ENCODE measurements at places on chromosomes 12 and 14. TPM values are rescaled to one million over a fixed set of nuclear protein-coding genes. Genes with fewer than 3 reads are reported as not detected.
A peak's percentile ranks its signal among the peaks of the same experiment; 100 is the strongest.

GRCh38 chr14:95442633-95443021, 73.8 kb downstream of the SYNE3 start:
- peaks cover 80% of the 10 kb centered on the region for H3K36me3 ChIP-seq
- peaks cover 18% of the 10 kb centered on the region for H3K4me1 ChIP-seq
- peak; percentile 93 for DNase-seq
- no peaks in the 10 kb centered on the region for H3K27me3 ChIP-seq
- H3K27ac ChIP-seq: no peak overlapping the region
- no peak overlapping the region for H3K4me3 ChIP-seq

The PIANP gene
- 0.10 TPM for polyA plus RNA-seq

- no peak overlapping the region for H3K4me3 ChIP-seq
- H3K4me1 ChIP-seq: no peaks in the 10 kb centered on the region
- no peak overlapping the region for H3K27ac ChIP-seq
- no peaks in the 10 kb centered on the region for H3K27me3 ChIP-seq
Measured at GRCh38 chr14:94143239-94143638, 13.8 kb upstream of the IFI27L2 start.

- H3K4me1 ChIP-seq: no peaks in the 10 kb centered on the region
- no peak overlapping the region for H3K27ac ChIP-seq
- H3K27me3 ChIP-seq: no peaks in the 10 kb centered on the region
- no peaks in the 10 kb centered on the region for H3K36me3 ChIP-seq
Measured at GRCh38 chr14:81710232-81710845, 176.7 kb upstream of the SEL1L start.

- H3K4me3 ChIP-seq: no peak overlapping the region
- no peaks in the 10 kb centered on the region for H3K27me3 ChIP-seq
- DNase-seq: no peak
- H3K4me1 ChIP-seq: peaks cover 17% of the 10 kb centered on the region
- no peaks in the 10 kb centered on the region for H3K36me3 ChIP-seq
Measured at GRCh38 chr12:132341318-132342050, 12.1 kb upstream of the GALNT9 start.

The IL22 gene
- polyA plus RNA-seq: not detected

DNA sequence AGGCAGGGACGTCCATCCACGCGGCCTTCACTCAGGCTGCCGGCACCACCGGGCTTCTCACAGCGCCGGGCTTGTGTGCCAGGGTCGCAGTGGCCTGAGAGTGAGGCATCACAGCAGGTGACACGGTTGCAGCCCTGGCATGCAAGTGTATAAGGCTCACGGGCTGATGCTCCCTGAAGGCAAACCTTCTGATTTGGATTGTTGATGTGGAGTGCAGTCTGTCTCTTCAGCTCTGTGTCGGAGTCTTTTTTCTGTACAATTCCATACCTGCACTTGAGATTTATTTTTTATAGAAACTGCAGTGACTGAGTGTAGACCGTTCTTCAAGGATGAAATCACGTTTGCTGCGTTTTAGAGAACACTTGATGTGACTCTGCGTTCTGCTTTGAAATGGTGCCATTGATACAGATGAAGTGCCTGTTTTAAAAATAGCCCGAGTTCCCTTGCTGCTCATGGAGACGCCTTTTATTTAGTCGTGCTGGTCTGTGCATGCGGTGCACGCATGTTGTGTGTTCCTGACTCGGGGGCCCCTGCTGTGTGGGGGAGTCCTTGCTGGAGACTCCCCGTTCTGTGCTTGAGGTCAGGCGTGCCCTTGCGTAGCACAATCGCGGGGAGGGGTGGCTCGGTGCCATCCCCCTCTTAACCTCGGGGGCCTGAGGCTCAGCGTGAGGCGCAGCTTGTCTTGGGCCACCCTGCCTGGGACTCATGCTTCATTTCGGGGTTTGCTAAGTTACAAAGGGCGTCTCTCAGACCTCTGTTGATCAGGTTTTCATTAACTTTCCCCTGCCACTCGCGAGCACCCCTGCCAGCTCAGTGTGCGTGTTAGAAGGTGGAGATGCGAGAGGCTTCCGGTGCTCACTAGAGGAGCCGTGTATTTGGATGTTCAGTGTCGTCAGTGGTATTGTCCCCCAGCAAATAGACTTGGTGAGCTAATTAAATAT, 21.6 kb upstream of the AMN start:
- peak overlapping the region; percentile 83 for H3K27ac ChIP-seq
- H3K27me3 ChIP-seq: no peaks in the 10 kb centered on the region
- H3K4me3 ChIP-seq: peak overlapping the region; percentile 1

GRCh38 chr12:88108021-88108420, 33.9 kb downstream of the CEP290 start:
- no peak overlapping the region for H3K27ac ChIP-seq
- peaks cover 3% of the 10 kb centered on the region for H3K36me3 ChIP-seq
- no peak for DNase-seq
- no peak overlapping the region for H3K4me3 ChIP-seq
- no peaks in the 10 kb centered on the region for H3K4me1 ChIP-seq

The TRIAP1 gene
- polyA plus RNA-seq: 35.9 TPM

GRCh38 chr12:43964961-43965360, 129.1 kb downstream of the TMEM117 start:
- H3K36me3 ChIP-seq: no peaks in the 10 kb centered on the region
- no peak overlapping the region for H3K4me3 ChIP-seq
- H3K27ac ChIP-seq: no peak overlapping the region

DNA sequence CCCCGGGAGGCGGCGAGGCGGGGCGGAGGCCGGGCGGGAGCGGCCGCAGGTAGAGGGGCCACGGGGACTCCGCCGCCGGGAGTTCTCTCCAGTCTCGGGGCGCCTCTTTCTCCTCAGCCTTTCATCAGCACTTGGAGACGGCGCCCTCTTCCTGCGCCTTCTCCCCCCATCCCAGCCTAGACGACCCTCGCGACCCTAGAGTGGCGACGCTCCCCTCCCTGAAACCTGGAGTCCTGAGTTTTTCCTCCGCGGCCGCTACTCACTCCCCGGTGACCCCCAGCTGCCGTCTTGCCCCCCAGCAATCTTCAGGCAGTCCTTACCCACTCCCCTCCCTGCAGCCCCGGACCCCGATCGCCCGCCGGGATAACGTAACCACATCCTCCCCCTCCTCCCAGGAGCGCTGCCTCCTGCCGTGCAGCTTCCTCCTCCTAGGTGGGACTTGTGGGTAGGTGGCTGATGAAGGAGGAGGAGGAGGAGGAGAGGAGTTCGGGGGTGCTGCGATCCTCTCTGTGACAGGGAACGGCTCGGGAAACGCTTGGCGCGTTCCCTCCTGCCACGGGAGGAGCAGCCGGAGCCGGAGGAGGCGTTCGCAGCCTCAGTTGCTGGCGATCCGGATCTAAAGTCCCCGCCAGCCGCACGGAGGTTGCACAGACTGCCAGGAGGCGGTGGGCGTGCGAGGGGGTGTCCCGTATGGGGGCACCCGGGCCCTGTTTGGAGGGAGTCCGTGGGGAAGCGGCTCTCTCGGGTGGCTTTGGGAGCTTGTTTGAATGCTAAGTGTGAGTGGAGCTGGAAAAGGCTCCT, 891 bp downstream of the PLEKHA5 start:
- H3K4me3 ChIP-seq: peak overlapping the region; percentile 71
- peaks cover 3% of the 10 kb centered on the region for H3K4me1 ChIP-seq
- no peaks in the 10 kb centered on the region for H3K36me3 ChIP-seq
- no peaks in the 10 kb centered on the region for H3K27me3 ChIP-seq

GRCh38 chr14:22884738-22885523, 1.9 kb downstream of the REM2 start:
- H3K27me3 ChIP-seq: no peaks in the 10 kb centered on the region
- H3K4me3 ChIP-seq: no peak overlapping the region
- H3K36me3 ChIP-seq: peaks cover 5% of the 10 kb centered on the region

The DCN gene
- 34.5 TPM for polyA plus RNA-seq

DNA sequence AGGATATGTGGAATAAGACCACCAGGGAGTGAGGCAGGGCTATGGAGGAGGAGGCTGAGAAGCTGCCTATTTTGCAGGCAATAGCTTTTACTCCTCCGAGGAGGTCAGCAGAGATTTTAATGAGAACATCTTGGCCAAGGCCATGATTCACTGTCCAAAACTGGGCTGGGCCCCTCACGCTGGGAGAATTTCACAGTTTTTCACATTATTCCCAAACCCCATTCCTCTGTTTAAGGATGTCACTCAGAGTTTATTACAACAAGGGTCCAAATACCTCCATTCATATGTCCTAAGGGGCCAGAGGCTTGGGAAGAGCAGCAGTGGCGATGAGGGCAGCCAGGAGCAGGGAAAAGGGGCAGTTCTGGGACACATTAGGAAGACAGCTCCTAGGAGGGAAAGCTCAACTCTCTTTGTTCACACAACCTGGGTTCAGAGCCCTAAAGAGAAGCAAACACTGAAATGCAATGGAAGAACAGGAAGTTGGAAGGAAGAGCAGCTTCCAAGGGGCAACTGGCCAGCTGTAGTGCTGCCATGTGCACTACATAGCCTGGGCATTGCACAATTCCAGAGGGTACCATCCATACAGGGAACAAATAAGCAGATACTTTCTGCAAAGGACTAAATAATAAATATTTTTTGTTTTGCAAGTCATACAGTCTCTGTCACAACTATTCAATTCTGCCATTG, 283.2 kb downstream of the NUAK1 start:
- H3K27ac ChIP-seq: no peak overlapping the region
- H3K4me3 ChIP-seq: no peak overlapping the region
- DNase-seq: no peak
- H3K27me3 ChIP-seq: no peaks in the 10 kb centered on the region
- H3K36me3 ChIP-seq: no peaks in the 10 kb centered on the region

DNA sequence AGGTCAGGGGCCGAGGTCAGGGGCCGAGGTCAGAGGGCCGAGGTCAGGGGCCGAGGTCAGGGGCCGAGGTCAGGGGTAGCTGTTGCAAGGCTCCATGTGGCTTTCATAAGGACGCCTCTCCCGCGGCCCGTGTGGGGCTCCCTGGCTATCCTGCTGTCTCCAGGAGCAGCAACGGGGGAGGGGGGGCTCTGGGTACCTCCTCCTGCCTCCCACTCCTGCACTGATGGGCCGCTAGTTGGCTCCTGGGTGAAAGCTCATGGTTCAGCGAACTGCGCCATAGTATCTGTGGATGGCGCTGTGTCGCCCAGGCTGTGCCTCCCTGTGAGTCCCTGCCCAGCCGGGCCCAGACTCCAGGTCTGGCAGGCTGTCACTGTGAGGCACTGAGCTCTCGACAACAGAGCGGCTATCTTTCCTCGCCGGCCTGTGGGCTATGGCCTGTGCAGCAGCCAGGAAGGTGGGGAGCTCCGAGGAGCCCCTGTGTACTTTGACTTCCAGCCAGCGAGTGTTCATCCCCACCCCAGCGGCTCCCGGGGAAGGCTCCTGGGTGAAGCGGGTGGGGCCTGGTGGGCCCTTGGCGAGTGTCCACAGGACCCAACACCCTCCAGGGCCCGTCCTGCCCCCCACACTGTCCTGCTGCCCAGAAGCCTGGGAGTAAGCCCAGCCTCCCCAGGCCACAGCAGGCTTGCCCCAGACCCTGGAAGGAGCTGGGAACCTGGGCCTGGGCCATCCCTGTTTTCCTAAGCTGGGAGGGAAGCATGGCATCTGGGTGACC, 8.1 kb downstream of the RFLNA start:
- DNase-seq: peak; percentile 66
- no peak overlapping the region for H3K4me3 ChIP-seq
- H3K27me3 ChIP-seq: no peaks in the 10 kb centered on the region
- no peak overlapping the region for H3K27ac ChIP-seq

- H3K36me3 ChIP-seq: no peaks in the 10 kb centered on the region
- no peak overlapping the region for H3K4me3 ChIP-seq
- H3K4me1 ChIP-seq: no peaks in the 10 kb centered on the region
- no peak overlapping the region for H3K27ac ChIP-seq
Measured at GRCh38 chr14:95374239-95374997, 54.7 kb upstream of the CLMN start.
